ENCODE measurements at places on chromosomes 5 and 9.

GRCh38 chr5:98474216-98474615 is 299.2 kb upstream of the RGMB start:
- no peak for DNase-seq

DNA sequence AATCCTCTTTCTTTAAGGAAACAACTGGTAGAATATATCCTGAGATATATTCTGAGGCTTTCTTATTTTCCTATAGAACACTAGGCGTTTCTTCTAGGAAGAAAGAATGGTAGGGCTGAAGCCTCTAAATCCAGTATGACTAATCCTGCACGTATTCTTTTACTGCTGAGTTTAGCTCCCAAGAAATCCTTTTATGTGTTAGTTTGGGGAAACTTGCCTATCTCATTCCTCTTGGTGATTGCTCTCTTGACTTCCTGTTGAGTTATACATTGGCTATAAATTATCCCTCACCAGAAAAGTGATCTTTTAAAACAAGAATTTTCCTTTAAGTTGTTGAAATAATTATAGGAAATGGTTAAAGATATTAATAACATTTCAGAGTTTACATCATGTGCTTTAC is 422.9 kb downstream of the TMEM161B start:
- no peak for DNase-seq

- no peak for DNase-seq
Observed at GRCh38 chr5:121899346-121899745, 47.7 kb downstream of the FTMT start.

- peak; percentile 35 for DNase-seq
Observed at GRCh38 chr9:125430161-125431011, 168.8 kb downstream of the GAPVD1 start.

GRCh38 chr9:14653511-14653910 is 39.7 kb downstream of the ZDHHC21 start:
- no peak for DNase-seq

DNA sequence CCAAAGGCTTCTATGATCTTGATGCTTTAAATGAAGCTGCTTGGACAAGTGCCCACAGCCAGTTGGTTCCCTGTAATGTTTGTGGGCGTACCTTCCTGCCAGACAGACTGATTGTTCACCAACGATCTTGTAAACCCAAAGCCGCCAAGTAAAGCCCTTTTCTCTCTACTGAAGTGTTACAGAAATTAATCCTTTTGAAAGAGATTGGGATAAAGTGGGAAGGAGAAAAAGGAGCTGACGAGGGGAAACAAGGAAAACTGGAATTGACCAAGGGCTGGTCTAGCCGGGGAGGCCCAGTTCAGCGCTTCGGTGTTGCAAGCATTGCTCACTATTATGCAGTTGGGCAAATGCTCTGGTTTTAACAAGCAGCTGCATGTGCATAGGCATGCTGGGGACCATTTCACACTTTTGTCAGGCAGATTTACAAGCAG is 53.2 kb downstream of the ZNF474 start:
- no peak for DNase-seq

- DNase-seq: no peak
Observed at GRCh38 chr5:167898361-167899042, 392.9 kb upstream of the WWC1 start.

- no peak for DNase-seq
Observed at GRCh38 chr5:68252673-68253623, 37.4 kb downstream of the PIK3R1 start.

DNA sequence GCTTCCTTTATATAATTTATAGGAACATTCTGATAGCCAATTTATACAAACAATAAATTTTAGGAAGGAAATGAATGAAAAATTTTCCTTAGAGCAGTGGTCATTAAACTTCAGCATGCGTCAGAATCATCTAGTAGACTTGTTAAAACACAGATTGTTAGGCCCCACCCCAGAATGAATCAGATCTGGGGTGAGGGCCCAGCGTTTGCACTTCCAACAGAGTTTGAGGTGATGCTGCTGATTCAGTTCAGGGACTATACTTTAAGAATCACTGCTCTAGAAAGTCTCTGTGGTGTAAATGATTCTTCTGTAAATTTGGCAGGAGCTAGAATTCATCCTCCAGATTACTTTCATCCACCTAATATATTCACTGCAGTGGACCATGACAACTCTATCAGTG is 80.4 kb downstream of the SLC12A2 start:
- DNase-seq: no peak

DNA sequence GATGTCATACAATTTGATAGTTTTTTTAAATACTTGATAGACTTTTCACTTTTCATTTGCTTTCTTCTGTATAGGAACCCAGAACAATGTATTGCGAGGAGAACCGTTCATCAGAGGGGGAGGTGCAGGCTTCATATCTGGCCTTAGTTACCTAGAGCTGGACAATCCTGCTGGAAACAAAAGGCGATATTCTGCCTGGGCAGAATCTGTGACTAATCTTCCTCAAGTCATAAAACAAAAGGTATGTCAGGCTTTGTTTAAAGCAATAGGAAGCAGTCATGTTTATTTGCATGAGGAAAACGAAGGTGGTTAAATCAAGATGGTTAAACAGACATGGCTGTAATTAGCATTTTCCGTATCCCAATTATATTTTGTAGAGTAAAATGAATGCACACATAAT is 46.0 kb downstream of the C7 start:
- no peak for DNase-seq

DNA sequence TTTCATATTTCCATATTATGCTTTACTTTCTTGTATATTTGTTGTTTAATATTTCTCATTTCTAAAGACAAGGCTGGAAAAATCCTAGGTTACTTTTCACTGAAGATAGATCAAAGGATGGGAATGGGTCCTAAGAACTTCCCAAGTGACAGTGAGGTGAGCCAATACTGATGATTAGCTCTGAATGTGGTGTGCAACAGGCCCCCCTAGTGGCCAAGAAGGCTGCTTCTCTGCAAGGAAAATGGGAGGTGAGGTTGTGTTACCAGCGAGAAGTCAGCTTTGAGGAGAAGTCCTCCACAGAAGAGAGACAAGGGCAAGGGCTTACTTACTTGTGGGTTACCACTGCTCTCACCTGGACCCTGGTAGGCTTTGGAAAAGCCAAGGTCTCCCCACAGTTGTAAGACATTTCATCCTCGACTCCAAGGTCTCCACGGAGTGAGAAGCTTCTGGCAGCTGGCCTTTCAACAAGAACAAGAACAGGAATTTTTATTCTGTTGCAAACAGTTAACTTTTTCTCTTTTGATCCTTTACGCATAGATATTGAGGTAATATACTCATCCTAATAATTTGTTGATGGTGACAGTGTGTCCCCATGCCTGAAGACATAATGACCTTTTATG is 69.9 kb downstream of the MAMDC2 start:
- peak; percentile 56 for DNase-seq

DNA sequence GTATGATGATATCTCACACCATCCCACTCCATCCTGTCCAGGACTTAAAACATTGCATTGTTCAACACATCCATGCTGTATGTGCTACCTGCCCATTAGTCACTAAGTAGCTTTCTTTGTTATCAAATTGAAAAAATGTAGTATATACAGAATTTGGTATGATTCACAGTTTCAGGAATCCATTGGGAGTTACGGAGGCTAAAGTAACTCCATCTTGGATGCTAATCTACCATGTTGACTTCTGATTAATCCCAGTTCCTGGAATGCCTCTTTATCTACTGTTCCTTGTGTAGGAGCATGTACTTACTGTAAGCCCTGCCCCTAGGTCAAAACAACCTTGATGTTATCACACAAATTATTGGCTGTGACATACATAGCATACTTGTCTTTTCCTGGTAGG is 38.9 kb upstream of the FOXB2 start:
- no peak for DNase-seq

GRCh38 chr9:99966001-99966400 is 59.5 kb downstream of the STX17 start:
- DNase-seq: no peak

DNA sequence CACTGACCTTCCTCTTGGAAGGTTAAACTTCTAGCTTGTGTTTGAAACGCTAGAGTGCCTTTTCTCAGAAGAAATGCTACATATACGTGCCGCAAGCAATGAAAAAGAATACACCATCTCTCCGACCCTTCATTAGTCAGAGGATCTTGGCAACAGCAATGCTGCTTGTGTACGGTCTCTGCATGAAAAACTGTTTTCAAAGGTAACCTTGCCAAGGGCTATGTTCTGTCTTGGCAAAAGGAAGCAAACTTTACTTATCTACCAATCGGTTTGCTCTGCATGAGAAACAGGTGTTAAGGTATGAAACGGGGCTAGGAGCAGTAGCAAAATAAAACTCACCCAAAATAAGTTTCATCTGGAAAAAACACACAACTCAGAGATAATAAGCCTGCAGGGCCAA is 297.8 kb downstream of the FBXL17 start:
- no peak for DNase-seq

DNA sequence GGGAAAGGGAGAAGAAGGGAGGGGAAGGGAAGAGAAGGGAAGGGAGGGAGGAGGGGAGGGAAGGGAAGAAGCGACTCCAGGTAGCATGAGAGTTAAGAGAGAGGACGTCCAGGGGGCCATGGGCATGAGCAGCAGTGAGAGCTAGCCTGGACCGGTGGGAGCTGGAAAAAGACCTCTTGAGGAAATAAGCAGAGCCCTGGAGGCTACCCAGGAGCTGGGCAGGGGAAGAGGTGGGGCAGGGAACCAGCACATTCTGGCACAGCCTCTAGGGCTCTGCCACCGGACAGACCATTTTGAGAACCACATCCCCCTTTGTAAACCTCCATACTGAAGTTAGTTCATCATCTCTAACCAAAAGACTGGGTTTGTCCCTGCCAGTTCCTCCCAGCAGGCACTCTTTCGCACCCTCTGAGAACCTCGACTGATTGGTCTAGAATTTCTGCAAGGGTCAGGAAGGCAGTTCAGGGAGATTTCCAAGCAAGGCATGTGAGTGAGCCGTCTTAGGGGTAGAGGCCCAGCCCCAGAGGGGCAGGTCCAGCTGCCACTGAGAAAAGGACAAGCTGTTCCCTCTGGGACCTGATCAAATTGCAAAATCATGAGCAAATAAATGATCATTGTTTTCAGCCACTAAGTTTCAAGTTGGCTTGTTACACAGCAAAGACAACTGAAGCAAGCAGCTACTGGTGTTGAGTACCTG is 11.6 kb downstream of the NAIF1 start:
- peak; percentile 78 for DNase-seq

DNA sequence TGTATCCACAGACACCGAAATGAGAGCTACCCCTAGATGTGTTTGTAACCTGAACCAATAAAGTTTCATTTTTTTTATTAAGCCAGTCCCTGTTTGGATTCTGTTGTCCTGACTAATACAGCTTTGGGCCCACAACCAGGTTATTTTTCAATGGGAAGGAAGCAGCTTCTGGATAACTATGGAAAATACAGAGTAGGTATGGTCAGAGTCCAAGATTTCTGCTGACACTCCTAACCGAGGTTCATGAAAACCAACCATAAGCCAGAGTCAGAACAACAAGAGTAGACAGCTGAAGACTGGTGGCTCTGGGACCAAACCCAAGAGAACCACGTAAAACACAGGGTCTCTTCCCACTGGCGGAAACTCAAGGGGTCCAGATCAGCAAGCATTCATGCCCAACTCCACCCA is 10.8 kb downstream of the KLF9 start:
- DNase-seq: no peak

DNA sequence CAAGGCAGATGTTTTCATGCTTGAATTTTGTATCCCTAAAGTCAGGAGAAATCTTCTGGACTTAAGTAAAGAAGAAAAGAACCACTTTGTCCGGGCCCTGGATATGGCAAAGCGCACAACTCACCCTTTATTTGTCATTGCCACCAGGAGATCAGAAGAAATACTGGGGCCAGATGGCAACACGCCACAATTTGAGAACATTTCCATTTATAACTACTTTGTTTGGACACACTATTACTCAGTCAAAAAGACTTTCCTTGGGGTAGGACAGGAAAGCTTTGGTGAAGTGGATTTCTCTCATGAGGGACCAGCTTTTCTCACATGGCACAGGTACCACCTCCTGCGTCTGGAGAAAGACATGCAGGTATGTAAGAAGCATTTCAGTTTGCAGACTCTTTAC is 2.3 kb downstream of the TYRP1 start:
- DNase-seq: no peak

- no peak for DNase-seq
Observed at GRCh38 chr9:28598408-28598807, 1025.1 kb upstream of the C9orf72 start.

GRCh38 chr5:58040846-58041245 is 419.0 kb downstream of the PLK2 start:
- no peak for DNase-seq

DNA sequence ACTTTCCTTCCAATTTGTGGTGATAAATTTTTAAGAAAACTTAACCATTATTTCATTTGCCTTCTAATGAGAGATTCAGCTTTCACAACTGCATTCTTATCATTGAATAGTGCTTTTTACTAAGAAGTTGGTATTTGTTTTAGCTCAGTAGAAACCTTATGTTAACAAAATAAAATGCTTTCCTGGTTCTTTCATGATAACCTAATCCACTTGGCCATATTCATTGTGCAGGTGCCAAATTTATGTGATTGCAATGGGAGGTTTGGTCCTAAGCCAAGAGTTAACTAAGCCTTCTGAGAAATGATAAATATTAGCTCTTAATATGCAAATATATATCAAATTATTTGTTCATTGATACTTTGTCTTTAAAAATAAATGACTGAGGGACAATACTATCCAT is 141.1 kb upstream of the TLE4 start:
- DNase-seq: no peak

Data from lower lobe of right lung (tissue), 2 donors.